ENCODE measurements at places on chromosomes 11 and 22. TPM values are rescaled to one million over a fixed set of nuclear protein-coding genes. Genes with fewer than 3 reads are reported as not detected.

DNA sequence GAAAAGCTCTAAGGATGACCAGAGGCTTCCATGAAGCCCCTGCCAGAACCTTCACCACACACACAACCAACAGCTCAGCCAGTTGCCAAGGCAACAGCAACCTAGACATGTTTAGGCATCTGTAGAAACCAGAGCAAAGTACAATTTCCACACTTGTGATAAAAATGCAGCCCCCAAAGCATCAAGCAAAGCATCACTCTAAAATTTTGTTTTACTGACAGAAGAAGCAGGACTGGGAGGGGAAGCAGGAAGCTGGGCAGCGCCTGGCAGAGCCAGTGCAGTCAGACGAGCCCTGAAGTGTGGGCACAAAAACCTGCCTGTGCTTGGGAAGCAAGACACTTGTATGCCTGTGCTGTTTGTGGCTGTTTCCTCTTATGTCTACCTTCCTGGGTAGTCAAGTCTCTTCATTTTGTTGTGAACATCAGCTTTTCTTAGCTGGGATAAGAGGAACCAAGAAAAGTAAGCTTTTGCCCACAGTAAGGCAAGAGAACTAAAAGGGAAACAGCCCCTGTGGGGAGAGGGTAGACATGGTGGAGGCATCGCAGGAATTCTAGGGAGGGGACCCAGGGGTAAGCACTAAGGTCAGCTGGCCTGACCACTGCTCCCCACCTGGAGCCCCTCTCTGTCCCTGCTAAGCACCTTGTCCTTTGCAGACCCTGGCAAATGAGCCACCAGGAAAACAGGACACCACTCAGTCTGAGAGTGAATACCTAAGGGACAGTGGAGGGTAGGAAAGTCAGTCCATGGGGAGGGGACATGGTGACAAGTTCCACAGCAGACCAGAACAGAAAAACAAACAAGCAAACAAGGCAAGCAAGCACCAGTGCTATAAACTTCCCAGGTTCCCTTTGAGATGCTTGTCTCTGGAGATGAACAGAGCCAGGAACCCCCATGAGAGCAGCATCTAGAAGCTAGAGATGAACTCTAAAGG is 13.4 kb downstream of the PACSIN2 start:
- peaks cover 69% of the 10 kb centered on the region for H3K4me1 ChIP-seq
- H3K27ac ChIP-seq: peak overlapping the region; percentile 67
- no peaks in the 10 kb centered on the region for H3K27me3 ChIP-seq
- H3K36me3 ChIP-seq: no peaks in the 10 kb centered on the region
- peak overlapping the region; percentile 52 for H3K4me3 ChIP-seq

GRCh38 chr11:31913985-31914384 is 102.9 kb upstream of the PAX6 start:
- H3K27ac ChIP-seq: no peak overlapping the region
- peaks cover 1% of the 10 kb centered on the region for H3K27me3 ChIP-seq
- H3K36me3 ChIP-seq: no peaks in the 10 kb centered on the region
- no peak for DNase-seq

DNA sequence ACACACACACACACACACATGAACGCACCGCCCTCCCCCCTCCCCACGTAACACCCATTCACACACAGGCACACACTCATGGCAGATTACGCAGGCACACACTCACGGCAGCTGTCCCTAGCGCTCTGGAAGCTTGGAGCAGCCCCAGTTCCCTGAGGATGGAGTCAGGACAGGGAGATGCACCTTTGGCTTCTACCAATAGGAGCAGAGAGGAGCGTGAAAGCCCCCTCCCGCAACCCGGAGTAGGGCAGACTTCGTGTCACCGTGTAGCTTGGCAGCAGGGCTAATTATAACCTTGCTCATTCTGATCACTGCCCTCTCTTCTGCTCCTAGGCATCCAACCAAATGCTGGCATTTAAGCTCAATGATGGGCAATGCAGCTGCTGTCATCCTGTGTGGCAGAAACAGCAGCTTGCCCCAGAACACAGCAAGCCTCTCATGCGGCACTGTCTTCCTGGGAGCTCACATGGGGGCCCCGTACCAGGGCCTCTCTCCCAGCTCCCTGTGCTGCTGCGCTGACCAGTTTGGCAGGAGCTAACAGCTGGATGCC is 31.9 kb downstream of the ANKK1 start:
- no peaks in the 10 kb centered on the region for H3K36me3 ChIP-seq
- no peak overlapping the region for H3K4me3 ChIP-seq
- no peak for DNase-seq
- no peaks in the 10 kb centered on the region for H3K27me3 ChIP-seq
- H3K27ac ChIP-seq: no peak overlapping the region

GRCh38 chr11:44351006-44351660 is 41.2 kb upstream of the ALX4 start:
- H3K4me3 ChIP-seq: no peak overlapping the region
- DNase-seq: no peak
- no peaks in the 10 kb centered on the region for H3K4me1 ChIP-seq
- H3K36me3 ChIP-seq: no peaks in the 10 kb centered on the region

GRCh38 chr11:126331286-126331685 is 24.2 kb upstream of the ST3GAL4 start:
- no peak for DNase-seq
- H3K27ac ChIP-seq: no peak overlapping the region
- no peak overlapping the region for H3K4me3 ChIP-seq
- H3K4me1 ChIP-seq: peaks cover 14% of the 10 kb centered on the region
- H3K36me3 ChIP-seq: peaks cover 20% of the 10 kb centered on the region
- H3K27me3 ChIP-seq: no peaks in the 10 kb centered on the region

DNA sequence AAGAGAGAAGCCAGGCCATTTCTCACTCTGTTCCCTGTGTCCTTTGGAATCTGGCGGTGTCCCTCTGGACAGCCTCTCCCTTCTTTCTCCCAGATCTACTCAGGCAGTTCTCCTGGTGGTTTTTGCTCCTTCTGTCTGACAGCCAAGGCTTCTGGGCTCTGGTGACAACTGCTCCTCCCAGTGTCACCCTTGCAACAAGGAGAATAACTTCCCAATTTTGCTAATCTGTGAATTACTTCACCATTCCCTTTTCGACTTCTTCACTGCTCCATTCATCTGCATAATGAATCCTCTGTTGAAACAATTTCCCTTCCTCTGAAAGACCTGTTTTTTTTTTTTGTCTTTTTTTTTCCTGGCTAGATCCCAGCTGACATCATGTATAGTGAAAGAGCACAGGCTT is 56.3 kb upstream of the PDE3B start:
- H3K36me3 ChIP-seq: peaks cover 64% of the 10 kb centered on the region
- peaks cover 41% of the 10 kb centered on the region for H3K4me1 ChIP-seq
- H3K27ac ChIP-seq: no peak overlapping the region

DNA sequence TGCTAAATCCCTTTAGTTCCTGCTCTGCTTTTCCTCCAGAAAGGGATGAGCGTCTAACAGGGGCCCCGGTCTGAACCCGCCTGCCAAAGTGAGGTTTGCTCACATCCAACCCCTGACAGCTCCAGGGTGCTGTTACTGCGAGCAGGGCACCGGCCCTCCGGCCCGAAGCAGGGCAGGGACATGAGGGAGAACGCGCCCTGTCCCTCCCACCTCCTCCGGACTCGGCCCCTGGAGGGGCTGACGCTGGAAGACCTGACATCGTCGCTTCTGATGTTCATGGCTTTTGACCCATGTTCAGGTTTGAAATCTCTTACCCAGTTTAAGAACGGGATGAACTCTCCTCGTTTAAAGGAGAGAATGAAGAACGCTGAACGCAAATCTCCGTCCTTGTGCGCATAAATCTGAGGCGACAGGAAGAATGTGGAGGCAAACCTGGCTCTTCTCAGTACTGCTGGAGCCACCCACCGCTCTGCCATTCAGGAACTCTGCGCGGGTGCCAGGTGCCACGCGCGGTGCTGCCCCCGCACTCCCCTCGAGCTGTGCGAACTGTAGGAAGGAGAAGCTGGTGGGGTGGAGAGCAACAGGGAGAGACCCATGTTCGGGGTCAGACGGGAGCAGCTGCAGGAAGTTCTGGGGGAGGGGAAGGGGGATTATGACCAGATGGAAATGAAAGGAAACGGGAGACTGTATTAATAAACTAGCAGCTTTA is 826 bp upstream of the EEF1G start:
- no peak for DNase-seq
- peak overlapping the region; percentile 96 for H3K4me3 ChIP-seq
- H3K27ac ChIP-seq: peak overlapping the region; percentile 96
- peaks cover 71% of the 10 kb centered on the region for H3K36me3 ChIP-seq
- H3K4me1 ChIP-seq: peaks cover 36% of the 10 kb centered on the region
- H3K27me3 ChIP-seq: no peaks in the 10 kb centered on the region

- no peaks in the 10 kb centered on the region for H3K4me1 ChIP-seq
- H3K27me3 ChIP-seq: no peaks in the 10 kb centered on the region
- H3K4me3 ChIP-seq: no peak overlapping the region
- DNase-seq: no peak
Observed at GRCh38 chr11:96642583-96642982, 252.8 kb downstream of the JRKL start.

GRCh38 chr22:49107961-49108530 is 719.6 kb downstream of the BRD1 start:
- no peaks in the 10 kb centered on the region for H3K27me3 ChIP-seq
- DNase-seq: no peak
- H3K36me3 ChIP-seq: no peaks in the 10 kb centered on the region

GRCh38 chr22:45321827-45322226 is 12.1 kb downstream of the FAM118A start:
- H3K27me3 ChIP-seq: no peaks in the 10 kb centered on the region
- DNase-seq: no peak
- peaks cover 42% of the 10 kb centered on the region for H3K36me3 ChIP-seq
- peaks cover 52% of the 10 kb centered on the region for H3K4me1 ChIP-seq
- H3K27ac ChIP-seq: peak overlapping the region; percentile 66

- H3K4me1 ChIP-seq: peaks cover 4% of the 10 kb centered on the region
- DNase-seq: no peak
- H3K4me3 ChIP-seq: no peak overlapping the region
- no peak overlapping the region for H3K27ac ChIP-seq
- peaks cover 35% of the 10 kb centered on the region for H3K27me3 ChIP-seq
Observed at GRCh38 chr22:20439556-20439927, 1.9 kb upstream of the SCARF2 start.

DNA sequence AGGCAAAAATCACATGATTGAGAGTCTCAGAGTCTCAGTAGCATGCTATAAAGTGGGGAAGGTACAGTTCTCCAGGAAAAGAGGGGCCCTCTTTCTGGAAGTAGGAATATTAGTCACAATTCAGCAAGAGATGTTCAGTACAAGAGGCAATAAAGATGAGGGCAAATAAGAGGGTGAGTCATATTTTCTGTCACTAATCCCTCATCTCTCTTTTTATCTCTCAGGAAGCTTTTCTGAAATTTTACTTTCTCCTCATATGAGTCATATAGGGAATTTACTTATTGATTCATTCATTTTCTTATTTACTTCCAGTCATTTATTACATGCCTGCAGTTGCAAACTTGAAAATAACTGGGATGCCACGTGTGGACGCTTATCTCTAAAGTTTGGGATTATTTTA is 3.4 kb upstream of the NXPE1 start:
- H3K36me3 ChIP-seq: no peaks in the 10 kb centered on the region
- peaks cover 6% of the 10 kb centered on the region for H3K27me3 ChIP-seq
- H3K27ac ChIP-seq: no peak overlapping the region
- peaks cover 3% of the 10 kb centered on the region for H3K4me1 ChIP-seq

DNA sequence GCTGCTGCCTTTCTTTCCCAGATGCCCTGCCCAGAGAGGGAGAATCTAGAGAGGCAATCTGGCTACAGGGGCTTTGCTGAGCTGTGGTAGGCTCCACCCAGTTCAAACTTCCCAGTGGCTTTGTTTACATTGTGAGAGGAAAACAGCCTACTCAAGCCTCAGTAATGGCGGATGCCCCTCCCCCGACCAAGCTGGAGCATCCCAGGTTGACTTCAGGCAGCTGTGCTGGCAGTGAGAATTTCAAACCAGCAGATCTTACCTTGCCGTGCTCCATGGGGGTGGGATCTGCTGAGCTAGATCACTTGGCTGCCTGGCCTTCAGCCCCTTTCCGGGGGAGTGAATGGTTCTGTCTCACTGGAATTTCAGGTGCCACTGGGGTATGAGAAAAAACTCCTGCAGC is 12.2 kb downstream of the BDNF start:
- H3K27ac ChIP-seq: no peak overlapping the region
- no peaks in the 10 kb centered on the region for H3K36me3 ChIP-seq

DNA sequence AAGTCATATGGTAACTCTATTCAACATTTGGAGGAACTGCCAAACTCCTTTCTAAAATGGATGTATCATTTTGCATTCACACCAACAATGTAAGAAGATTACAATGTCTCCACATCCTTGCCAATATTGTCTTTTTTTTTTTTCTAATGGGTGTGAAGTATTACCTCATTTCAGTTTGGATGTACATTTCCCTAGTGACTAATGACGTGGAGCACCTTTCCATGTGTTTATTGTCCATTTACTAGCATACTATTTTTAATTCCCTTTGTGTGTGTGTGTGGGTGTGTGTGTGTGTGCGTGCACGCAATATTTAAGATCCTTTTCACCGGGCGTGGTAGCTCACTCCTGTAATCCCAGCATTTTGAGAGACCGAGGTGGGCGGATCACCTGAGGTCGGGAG is 62.7 kb downstream of the APOL3 start:
- H3K27me3 ChIP-seq: peaks cover 8% of the 10 kb centered on the region
- DNase-seq: no peak
- no peak overlapping the region for H3K4me3 ChIP-seq

DNA sequence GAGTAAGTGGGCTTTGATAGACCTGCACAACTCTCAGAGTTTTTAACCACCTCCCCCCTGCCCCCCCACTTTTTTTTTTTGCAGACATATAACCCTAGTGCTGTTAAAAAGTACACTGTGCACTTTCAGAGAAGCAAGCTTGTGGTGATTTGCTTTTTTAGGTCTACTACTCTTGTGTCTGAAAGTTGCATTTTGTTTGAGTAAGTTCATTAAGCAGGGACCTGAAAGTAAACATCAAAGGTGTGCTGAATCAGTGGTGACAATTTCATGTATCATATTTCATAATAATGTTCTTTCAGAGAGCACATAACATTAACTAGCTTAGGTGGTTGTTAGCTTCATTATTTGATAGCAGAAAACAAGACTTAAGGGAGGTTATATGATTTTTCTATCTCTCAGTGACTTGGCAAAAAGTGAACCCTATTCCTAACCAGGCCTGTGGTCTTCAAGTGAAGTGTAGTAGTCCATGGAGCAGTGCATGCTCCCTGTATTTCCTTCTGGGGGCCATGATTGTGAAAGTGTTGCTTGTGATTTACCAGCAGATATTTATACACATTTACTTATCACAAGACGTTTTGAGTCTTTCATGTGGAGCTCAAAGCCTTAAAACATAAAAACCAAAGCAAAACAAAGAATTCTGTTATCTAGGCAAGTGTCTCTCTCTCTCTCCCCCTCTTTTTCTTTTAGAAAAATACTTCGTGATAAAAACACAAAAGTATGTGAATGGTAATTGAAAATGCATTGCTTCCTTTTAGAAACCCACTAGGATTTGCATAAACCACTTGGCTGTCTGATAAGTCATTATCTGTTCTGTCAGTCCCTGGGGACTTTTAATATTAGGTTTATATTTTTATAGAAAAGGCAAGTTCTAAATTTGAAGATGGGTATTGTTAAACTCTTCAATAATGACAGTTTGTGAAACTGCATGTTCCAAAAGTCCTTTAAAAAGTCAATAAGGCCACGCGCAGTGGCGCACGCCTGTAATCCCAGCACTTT is 7.5 kb upstream of the RAG2 start:
- no peak overlapping the region for H3K4me3 ChIP-seq
- peaks cover 1% of the 10 kb centered on the region for H3K4me1 ChIP-seq
- H3K27ac ChIP-seq: no peak overlapping the region

The KCNE3 gene
- total RNA-seq: not detected

The UFD1 gene
- total RNA-seq: 96.2 TPM

The CCDC15 gene
- total RNA-seq: 4.1 TPM

The ANO5 gene
- total RNA-seq: not detected

The CD248 gene
- total RNA-seq: not detected

The MMP7 gene
- total RNA-seq: not detected

The MYBPC3 gene
- total RNA-seq: not detected

The ADM2 gene
- total RNA-seq: 3.0 TPM

The LMO2 gene
- total RNA-seq: not detected

The EIF4G2 gene
- 1,120 TPM for total RNA-seq

The TREH gene
- total RNA-seq: not detected
